ENCODE measurements at places on chromosomes 6 and 20. TPM values are rescaled to one million over a fixed set of nuclear protein-coding genes. Genes with fewer than 3 reads are reported as not detected.

DNA sequence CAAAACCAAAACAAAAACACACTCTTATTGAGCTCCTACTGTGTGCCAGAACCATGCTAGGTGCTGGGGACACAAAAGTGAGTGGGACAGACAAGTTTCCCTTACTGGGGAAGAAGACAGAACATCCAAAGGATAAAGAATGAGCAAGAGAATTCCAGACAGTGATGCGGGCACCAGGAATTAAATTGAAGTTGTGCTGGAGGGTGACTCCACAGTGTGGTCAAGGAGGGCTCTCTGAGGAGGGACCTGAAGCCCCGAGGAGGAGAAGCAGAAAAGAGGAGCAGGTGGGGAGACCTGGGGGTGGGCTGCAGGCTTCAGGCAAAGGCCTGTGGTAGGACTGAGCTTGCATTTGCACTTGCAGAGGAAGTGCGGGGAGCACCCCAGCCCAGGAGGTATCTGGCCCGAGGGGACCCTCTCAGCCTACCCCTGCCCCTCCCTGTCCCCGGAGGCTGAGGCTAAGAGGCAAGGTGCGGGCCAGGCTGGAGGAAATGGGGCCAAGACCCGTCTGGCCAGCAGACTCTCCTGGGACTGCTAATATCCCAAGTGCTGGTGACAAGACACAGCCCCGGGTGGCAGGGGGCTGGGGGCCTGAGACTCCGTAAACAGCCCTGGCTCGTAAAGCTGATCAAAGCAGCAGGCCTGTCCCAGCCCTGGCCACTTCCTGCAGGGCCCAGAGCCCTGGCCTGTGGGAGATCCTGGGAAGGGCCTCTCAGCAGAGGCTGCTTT lies 57.1 kb downstream of the SNAI1 start:
- no peak for DNase-seq

- no peak for DNase-seq
Measured at GRCh38 chr20:44447827-44448419, 27.8 kb upstream of the TTPAL start.

GRCh38 chr20:50794846-50795634 lies at the start of gene BCAS4:
TSS of gene BCAS4 (plus strand) at chr20:50795061. CDS start at chr20:50795084, 23 bp downstream.
- DNase-seq = peak; percentile 68

LRFN2 gene
- 1.3 TPM for polyA plus RNA-seq

Data from left renal cortex interstitium (tissue), 4 donors.